CD4-positive, alpha-beta T cell treated with Interleukin-6 for 4 hours (primary cell): ENCODE measurements at places on chromosomes 13 and 19.

- DNase-seq: no peak
Measured at GRCh38 chr13:20789665-20790064, 15.9 kb upstream of the EEF1AKMT1 start.

DNA sequence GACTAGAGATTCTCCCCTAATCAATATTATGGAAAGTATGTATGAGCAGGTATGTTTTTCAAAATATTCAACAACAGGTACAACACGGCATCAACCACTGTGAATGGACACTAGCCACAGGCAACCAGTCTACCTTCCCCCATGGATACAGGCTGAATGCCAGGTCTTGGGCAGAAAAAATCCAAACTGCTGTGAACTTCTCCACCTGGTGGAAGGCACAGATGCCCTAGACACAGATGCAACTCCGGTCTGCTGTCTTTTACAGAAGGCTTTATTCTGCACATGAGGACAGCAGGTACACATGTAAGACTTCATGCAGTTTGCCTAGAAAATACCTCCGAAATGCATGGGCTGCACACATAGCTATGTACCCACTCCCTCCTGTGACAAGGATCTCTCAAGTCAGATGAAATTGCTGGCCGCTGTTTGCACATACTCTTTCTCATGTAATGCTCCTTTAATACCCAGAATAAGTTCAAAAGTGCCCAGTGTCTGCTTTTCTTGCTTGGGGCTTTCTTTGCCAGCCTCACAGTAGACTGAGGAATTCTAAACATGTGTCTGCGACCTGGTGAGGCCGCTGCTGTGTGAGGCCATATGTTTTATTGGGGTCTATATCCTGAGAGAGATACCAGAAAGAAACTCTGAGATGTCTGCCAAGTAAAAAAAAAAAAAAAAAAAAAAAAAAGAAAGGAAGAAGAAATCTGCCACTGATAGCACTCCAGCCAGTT is 325.9 kb downstream of the FOXO1 start:
- DNase-seq: no peak

DNA sequence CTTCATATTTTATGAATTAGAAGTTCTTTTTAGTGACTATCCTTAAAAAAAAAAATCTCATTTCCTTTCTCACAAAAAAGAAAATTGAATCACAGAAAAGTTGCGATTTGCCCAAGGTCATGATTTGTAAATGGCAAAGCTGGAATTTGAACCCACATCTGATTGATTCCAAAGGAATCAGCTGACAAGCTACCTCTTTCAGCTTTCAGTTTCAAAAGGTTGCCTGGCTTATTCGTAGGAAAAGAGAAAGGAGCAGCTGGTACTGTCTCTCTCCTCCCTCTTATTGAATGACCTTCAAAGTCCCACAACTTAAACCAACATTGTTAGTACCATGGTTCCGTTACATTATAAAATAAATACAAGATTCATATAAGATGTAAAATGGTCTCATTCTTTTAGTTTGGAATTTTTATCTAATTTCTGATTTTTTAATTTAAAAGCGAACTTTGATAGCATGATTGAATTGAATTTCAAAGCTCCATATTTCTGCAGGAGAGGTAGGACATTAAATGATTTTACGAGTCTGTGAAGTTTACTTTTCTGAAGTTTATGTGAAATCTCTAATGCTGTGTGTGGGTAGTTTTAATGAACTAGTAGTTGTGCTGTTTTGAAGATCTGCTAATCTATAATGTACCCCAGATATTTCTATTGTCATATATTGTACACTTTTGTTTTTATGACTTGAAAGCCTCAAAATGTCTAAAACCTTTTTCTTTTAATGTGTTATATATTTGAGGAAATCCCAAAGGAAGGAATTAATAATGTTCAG is 18.5 kb upstream of the KCTD4 start:
- no peak for DNase-seq

DNA sequence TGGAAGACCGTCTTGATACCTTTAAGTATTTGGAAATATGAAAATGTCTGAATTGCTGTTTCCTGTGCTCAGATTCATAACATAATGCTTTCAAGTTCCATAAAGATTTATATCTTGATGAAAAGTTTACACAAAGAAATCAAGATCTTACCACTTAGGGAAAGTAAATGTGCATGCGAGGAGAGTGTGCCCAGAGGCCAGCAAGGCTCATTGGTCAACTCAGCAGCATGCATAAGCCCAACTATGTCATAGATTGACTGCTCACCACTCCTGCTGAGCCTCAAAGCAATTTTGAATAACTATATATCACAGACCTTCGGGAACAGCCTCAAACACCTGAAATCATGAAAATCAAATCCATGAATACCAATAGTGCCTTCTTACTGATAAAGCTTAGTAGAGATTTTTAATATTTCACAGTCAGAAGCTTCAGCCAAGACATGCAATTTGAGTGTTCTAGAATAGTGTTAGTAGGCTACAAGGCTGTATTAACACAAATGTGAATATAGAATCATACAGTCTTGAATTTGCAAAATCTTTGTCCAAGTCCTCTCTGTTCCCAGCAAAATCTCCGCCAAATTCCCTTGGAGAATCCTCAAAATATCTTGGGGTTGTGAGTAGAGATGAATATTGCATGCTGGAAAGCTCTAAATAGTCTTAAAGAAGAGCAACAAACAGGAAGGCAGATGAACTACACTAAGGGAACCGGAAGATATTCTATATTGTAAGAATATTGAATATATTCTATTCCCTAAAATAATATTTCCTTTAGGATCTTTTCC is 124.1 kb downstream of the DCLK1 start:
- DNase-seq: no peak

DNA sequence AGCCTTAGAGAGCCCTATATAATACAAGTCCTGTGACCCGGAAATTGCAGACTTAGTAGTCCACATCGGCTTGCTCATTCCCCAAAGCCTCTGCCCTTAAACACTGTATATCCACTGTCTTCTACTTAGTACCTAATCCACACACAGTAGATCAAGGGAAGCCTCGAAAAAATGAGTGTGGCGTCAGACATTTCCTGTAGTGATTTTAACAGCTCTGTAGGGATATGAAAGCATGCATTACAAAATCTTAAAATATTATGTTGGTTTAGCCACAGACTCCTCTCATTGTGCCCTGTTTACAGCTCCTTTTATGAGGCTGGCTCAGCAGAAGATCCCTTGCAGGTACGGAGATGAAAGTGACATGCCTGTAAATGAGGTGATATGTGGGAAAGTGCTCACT is 416.3 kb downstream of the LIG4 start:
- no peak for DNase-seq

DNA sequence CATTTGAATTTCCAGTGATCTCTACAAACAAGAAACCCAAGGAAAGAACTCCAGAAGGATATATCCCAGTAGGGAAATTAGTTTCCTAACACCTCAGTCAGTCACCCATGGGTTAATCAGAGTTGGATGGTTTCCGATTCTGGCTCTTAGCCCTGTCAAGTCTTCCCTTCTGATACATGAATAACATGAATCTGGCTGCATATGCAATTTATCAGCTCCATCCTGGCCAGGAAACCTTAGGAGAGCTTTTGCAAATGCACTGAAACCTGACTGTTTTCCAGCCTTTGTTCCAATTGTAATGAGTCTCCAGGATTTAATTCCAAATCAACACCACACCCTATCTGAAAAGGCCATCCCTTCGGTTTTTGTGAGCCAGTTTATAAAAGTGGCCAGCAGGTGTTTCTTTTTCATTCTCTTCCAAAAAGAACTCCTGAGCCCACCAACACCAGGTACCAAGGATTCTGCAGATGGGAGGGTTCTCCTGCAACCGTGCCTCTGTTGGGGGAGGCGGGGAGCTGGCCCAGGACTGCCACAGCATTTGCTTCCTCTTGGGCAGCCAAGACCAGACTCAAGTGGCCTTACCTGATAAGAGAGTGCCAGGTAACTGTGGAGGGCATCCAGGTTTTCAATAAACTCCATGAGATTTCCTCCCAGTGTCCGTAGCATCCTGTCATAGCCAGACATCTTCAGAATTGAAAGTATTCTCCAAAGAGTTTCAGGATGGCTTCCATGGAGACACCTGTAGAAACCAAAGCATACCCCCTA is 77.5 kb downstream of the C13orf42 start:
- no peak for DNase-seq

DNA sequence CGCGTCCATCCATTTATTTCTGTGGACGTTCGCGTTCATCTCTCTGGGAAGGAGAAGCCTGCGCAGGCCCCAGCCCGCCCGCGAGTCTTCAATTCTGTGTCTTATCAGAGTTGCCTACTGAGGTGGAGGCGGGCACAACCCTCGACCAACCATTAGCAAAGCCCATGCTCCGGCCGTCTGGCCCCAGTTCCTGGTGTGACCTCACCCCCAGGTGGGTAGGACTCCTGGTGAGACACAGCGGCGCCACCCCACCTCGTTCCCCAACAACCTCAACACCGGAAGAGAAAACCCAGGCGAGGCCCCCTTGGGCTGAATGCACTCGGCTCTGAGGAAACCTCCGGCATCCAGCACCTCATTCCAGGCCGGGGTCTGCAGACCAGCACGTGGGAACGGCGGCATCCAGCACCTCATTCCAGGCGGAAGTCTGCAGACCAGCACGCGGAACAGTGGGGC is 14.7 kb downstream of the ZNF787 start:
- no peak for DNase-seq

- DNase-seq: no peak
Measured at GRCh38 chr13:41813426-41813825, 147.5 kb downstream of the VWA8 start.

DNA sequence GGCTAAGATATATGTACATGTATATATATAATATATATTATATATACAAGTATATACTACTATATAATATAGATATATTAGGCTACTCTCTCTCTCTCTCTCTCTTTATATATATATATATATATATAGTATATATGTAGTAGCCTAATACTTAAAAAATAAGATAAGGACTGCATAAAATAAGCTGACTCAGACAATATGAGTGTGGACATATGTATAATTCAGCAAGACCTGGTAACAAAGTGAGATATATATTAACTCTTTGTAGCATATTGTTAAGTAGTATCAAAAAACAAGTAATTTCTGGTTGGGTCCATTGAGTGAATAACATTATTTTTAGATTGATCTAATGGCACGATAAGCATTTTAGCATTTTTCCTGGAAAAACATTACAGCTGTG is 509.0 kb downstream of the GPC5 start:
- no peak for DNase-seq

- DNase-seq: no peak
Measured at GRCh38 chr13:37127691-37128241, 22.3 kb upstream of the CSNK1A1L start.

DNA sequence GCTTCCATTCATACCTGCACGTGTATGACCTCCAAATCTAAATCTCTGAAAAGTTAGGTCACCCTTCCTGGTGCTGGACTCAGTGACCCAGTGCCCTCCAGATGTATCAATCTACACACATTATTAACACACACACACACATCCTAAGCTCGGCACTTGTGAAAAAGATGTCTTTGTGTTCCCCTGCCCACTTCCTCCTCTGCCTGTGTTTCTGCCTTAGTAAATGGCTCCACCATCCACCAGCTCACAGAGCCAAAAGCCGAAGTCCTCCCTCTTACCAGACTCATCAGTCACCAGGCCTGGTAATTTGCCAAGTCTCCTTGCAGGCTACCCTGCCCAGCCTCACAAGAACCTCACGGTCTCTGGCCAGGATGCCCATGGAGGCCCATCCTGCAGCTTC is 131.5 kb downstream of the SHISA2 start:
- no peak for DNase-seq

GRCh38 chr13:40433577-40433976 is 232.9 kb downstream of the FOXO1 start:
- peak; percentile 70 for DNase-seq

DNA sequence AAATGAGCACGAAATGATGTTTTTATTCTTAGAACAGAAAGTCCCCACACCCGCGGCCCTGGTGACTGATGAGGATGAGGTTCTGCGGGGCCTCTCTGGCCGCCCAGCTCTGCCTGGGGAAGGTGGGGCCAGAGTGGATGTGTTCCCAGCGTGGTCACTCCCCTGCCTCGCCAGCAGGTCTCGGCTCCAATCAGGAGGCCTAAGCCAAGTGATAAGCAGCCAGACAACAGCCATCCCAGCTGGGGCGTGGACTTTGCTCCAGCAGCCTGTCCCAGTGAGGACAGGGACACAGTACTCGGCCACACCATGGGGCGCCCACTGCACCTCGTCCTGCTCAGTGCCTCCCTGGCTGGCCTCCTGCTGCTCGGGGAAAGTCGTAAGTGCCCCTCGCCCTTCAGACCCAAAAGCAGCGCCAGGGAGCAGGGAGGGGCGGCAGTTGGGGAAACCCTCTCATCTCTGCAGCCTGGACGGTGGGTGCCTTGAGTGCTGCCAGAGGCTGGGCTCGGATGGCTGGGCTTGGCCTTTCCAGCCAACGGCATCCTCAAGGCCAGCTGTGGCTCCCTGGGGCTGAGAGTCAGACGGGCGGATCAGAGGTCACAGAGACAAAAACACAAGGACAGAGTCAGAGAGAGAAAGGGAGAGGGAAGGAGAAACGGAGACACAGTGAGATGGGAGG is at the start of gene F10:
Gene F10, plus strand, starts transcription at position 250 of the 676 bp plus-strand sequence. Its CDS starts 57 bp downstream, at position 307.
- DNase-seq: no peak

- DNase-seq: peak; percentile 76
Measured at GRCh38 chr19:50922317-50922853, 11.2 kb upstream of the KLK4 start.

DNA sequence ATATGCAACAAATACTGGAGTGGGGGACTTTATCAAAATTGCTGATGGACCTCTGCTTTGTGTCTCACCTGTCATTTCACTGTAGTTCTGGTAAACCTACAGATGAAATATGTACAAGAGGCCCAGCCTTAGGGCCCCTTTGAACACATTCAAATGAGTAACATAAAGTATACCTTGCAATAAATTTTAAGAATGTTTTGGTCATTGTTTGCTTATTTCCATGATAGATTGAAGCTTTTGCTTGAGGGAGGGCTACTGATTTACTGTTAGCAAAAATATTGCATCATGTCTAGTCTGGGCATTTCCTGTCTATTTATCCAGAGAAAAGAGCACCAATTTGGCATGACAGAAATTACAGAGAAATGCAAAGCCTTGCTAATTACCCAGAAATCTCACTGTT is 705.5 kb upstream of the PCDH9 start:
- DNase-seq: no peak

GRCh38 chr13:70310396-70311119 is 202.3 kb upstream of the KLHL1 start:
- no peak for DNase-seq

- DNase-seq: no peak
Measured at GRCh38 chr19:7533281-7533885, 2.1 kb upstream of the PNPLA6 start.

DNA sequence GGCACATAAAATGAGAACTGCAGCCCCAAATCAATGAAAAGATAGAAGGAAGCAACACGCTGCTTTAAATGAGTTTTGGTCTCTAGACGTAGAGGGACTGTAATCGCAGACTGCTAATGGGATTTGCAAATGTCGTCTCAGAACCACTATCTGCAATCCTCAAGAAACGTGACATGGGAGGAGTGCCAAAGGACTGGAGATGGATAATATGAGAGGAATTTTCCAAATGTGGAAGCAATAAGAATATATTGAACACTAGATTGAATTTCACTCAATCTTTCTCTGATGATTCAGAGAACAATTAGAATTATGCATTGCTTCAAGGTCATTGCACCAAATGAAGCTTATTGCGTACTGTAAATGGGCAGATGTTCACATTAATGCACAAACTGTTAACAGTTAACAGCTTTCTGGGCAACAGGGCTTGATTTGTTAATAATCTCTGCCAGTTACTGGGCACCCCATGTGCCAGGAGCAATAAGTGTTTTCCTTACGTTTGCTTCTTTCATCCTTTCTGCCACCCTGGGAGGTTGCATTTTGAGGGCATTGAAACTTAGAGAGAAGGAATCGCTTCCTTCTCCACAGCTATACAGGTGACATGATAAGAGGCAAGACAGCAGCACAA is 62.8 kb upstream of the WASF3 start:
- DNase-seq: no peak

GRCh38 chr13:84466461-84466860 is 584.2 kb upstream of the SLITRK1 start:
- DNase-seq: no peak
